Activated CD4-positive, alpha-beta T cell treated with anti-CD3 and anti-CD28 coated beads, Interleukin-2, amount 10 ng/mL, durations not matched to agents 24 days and 14 days (primary cell): ENCODE measurements at places on chromosomes 13 and 19. TPM values are rescaled to one million over a fixed set of nuclear protein-coding genes. Genes with fewer than 3 reads are reported as not detected.

- DNase-seq = no peak
These were observed 6.2 kb downstream of the RPL28 start for GRCh38 chr19:55391702-55392615.

DNA sequence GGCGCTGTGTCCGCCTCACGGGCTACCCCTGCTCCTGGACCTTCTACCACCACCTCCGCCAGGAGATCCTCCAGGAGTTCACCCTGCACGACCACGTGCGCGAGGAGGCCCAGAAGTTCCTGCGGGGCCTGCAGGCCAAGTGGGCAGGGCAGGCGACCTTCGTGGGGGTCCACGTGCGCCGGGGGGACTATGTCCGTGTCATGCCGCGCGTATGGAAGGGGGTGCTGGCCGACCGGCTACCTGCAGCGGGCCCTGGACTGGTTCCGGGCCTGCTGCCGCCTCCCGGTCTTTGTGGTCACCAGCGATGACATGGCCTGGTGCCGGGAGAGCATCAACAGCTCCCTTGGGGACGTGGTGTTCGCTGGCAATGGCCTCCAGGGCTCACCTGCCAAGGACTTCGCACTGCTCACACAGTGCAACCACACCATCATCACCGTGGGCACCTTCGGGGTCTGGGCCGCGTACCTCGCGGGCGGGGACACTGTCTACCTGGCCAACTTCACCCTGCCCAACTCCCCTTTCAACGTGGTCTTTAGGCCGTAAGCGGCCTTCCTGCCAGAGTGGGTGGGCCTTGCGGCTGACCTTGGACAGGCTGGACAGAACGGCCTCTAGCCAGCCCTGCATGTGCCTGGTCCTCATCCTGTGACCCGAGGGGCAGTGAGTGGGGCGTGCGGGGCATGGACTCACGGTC is 7.8 kb upstream of the NTN5 start:
- DNase-seq = no peak

DNA sequence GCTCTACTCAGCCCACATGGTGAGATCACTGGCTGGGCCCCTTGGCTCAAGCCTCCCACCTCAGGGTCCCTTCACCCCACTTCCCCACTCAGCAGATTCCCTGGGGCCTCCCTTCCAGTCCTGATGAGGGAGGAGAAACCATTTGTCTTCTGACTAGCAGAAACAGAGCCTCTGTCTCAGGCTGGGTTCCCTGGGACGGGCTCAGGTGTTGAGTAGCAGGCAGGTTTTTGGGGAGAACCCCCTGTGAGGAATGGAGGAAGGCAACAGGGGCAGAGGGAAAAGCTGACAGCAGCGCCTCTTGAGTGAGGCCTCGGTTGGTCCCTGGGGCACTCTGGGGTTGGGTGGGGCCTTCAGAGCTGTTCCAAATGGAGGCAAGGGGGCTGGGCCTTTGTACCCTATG is 452.2 kb downstream of the TSHZ3 start:
- DNase-seq = no peak

GRCh38 chr19:2055931-2056836 is 5.1 kb upstream of the MKNK2 start:
- DNase-seq = peak; percentile 81

GRCh38 chr13:55013051-55013450 is 1984.4 kb downstream of the OLFM4 start:
- no peak for DNase-seq

- peak; percentile 58 for DNase-seq
These were observed 16.1 kb upstream of the IRGC start for GRCh38 chr19:43699506-43700394.

GRCh38 chr13:101621099-101621498 is 168.6 kb downstream of the ITGBL1 start:
- DNase-seq = no peak

DNA sequence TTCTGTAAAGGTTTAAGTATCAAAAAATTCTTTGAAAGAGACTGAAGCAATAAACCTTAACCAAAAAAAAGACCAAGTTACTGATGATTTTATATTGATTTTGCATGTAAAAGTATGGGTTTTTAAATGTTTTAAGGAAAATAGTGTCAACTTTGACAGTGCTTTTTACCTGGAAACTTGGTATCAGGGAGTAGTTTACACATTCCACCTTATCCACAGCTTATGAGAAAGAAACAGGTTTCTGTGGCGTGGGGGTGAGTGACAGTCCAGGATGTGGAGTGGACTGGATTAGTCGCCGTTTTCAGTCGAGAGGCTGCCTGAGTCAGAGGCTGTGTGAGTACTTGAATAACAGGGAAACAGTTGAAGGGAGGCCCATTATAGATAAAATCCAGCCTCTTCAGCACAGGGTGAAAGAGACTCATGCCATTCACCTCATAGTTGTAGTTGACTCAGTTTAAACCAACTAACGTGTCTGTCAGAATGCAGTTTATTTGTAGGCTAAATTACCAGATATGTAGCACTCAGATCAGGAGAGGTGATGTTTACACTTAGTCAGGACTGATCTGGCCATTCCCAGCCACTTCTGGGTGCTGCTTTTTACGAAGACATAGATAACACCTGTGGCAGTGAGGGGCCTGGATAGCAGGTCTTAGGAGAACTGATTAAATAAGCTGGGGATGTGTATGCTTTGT is 595 bp upstream of the GPR183 start:
- peak; percentile 87 for DNase-seq

GRCh38 chr19:14333101-14333871 is 48.0 kb upstream of the ADGRE5 start:
- DNase-seq = peak; percentile 72

DNA sequence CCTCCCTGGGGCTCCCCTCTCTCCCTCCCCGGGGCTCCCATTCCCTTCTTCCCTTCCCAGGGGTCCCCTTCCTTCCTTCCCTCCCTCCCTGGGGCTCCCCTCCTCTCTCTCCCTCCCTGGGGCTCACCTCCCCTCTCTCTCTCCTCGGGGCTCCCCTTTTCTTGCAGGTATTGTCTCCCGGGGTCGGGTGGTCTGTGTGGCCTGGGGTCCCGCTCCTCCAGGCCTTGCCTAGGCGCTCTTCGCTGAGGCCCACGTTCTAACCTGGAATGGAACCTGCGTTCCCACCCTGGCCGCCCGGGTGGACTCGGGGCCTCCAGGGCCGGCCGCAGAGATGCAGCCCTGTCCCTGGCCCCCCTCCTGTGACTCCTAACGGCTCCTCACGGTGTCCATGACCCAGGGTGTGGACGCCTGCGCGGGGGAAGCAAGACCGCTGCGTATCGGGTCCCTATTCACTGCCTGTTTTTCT is 940 bp upstream of the DCUN1D2 start:
- DNase-seq = peak; percentile 65

DNA sequence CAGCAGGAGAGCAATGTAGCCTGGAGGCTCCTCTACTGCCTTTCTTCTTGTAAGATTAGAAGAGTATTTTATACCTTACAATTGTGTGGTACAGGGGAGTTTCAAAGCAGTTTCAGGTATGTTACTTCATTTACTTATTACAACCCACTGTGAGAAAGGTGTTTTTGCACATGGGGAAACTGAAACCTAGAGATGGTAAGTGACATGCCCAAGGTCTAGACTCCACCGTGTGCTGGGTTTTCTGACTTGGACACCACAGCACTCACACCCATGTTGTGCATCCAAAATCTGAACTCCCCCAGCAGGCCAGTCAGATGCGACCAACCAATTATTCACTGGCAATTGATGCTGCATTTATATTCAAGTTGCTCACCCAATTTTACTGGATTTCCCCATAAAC is 22.8 kb downstream of the ERICH6B start:
- no peak for DNase-seq

- DNase-seq = no peak
These were observed 21.9 kb downstream of the MIR17HG start for GRCh38 chr13:91369441-91369831.

DNA sequence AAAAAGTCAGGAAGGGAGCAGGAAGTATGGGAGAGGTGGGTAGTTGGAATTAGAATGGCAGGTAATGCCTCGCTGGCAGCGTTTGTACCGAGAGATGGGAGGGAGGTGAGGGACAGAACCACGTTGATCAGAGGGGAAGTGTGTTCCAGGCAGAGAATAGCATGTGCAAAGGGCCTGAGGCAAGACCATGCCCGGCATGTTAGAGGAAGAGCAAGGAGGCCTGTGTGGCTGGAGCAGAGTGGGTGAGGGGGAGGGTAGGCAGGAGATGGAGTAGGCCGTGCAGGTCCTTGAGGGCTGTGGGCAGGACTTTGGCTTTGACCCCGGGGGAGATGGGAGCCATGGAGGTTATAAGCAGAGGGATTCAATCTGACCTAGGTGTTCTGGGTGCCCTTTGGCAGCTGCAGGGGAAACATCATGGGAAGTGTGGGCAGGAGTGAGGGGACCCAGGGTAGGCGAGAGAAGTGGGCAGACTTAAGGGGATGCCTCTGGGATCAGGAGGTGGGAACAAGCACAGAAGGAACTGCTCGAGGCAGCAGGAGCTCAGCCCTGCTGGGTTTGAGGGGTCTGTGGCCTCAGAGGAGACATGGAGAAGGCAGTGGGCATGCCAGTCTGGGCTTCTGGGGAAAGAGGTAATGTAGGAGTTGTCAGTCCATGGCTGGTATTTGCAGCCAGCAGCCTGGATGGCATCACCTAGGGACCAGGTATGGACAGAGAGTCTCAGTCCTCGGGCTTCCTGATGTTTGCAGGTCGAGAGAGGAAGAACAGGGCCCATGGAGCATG is 48.8 kb downstream of the CD320 start:
- DNase-seq = no peak

DZIP1 gene
- total RNA-seq = 0.12 and 0.14 TPM in 2 replicates

LYL1 gene
- 2.1 and 2.4 TPM in 2 replicates for total RNA-seq

PRTN3 gene
- total RNA-seq = not detected in 2 replicates

HIPK4 gene
- total RNA-seq = not detected in 2 replicates
